MG63 (cell line): ENCODE measurements at places on chromosomes 5 and 9.

DNA sequence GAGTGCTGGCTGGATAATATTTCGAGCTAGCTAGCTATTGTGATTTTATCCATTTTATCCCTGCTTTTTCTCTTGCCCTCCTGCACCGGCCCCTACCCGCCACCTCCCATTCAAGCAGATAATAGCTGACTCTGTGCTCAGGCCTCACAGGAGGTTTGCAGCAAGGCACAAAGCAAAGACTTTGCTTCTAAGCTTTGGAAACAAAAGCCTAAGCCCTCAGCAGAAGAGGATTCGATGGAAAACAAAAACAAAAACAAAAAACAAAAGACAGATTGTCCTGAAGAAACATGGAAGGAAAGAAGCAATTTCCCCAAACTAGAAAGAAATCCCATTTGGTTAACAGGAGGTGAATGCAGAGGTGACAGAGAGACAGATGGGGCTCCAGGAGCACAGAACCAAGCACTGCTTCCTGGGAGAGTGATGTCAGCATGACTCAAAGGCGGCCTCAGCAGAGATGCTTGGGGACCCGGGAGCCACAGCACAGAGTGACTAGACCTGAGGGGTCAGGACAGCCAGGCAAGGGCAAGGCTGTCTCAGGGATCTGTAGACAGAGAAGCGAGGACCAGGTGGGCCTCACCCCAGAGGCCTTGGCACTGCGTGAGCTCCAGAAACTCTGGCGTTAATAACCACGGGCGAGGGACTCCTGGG, 28.4 kb downstream of the MTX3 start:
- peak; percentile 24 for DNase-seq

DNA sequence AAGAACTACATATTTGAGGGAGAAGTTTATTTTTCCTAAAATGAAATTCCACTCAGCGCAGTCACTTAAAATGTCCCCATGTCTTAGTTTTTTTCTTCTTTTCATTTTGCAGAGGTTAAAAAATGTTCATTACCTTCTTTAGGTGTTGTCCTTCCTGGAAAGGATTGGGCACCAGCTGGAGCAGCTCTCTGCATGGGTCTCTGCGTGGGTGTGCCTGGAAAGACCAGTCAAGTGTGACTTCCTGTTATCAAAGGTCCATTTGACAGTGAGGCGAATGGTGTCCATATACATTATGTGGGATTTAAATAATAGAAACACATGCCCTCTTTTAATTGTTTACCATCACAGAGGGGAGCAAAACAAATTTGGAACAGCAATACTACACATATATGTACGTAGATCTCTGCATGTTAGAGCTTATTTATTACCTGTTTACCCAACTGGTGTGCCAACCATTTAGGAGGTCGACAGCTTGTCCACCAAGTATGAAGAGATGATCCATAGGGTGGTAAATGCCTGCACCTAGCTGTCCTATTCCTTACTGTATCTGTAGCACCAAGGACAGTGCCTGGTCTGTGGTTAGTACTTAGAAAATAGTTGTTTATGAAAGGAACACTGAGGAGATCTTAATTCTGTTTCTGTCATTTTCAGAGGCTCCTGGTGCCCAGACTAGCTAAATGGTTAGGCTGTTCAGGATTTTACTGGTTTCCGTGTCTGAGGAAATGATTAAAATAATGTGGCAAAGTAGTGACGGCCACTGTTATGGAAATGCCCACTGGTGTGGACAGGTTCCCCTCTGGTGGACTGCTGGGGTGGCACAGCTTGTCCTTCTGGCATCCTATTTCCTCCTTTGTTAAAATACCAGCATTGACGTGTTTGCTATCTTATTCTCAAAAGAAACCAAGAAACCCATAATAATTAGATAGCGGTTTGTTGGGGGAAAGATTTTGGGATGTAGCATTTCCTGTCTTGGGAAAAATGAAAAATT, 200.4 kb downstream of the MAST4 start:
- DNase-seq, result peak; percentile 7

- DNase-seq, result no peak
Measured at GRCh38 chr9:95089257-95090022, 228.1 kb downstream of the FANCC start.

DNA sequence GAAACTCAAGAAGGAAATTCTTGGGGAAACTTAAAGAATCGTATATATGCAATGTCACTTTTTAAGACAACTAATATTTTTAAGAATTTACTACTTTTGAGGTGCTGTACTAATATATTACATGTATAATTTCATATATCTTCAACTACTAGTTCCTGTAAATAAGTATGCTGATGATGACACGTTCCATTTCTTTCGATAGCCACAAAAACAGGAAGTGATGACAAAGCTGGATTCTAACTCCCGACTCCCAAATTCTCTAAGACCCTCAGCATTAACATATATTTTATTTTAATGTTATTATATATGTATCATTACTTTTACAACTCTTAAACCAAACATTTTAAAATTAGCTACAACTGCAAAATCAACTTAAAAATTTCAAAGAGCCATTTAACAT, 74.8 kb downstream of the STK32A start:
- no peak for DNase-seq

- no peak for DNase-seq
Measured at GRCh38 chr5:7271435-7272084, 124.4 kb upstream of the ADCY2 start.

GRCh38 chr5:150181766-150182545, 7.9 kb upstream of the SLC6A7 start:
- DNase-seq, result no peak

DNA sequence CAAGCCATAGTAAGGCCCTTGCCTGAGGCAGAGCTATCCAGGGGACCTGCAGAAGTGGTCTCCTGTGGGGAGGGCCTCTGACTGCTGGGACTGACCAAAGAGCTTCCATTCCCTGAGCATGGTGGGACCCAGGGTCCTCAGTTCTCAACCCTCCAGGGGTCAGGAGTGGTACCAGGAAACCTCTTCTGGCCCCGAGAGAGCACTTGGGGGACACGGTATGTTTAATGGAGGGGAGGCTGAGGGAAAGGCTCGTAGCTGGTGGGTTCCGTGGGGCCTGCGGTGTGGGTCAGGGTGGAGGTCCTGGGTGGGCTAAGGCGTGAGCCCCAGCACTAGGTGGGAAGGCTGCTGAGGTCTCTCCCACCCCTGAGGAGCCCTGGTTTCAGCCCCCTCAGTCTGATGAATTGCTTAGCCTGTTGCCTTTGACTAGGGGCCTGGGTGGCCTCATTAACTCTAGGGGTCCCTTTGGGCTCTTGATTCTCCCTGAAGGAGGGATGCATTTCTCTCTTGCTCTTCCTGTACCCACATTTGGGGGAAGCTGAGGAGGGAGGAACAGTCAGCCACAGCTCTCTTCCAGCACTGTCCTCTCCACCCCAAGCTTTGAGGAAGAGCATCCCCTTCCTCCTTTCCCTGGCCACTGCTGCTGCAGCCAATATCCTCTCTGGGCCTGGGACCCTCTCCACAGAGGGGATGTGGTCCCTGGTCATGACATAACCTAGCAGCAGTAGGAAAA, 34.0 kb downstream of the CSF1R start:
- DNase-seq, result no peak

- no peak for DNase-seq
Measured at GRCh38 chr5:61766141-61766540, 434.1 kb downstream of the ZSWIM6 start.

DNA sequence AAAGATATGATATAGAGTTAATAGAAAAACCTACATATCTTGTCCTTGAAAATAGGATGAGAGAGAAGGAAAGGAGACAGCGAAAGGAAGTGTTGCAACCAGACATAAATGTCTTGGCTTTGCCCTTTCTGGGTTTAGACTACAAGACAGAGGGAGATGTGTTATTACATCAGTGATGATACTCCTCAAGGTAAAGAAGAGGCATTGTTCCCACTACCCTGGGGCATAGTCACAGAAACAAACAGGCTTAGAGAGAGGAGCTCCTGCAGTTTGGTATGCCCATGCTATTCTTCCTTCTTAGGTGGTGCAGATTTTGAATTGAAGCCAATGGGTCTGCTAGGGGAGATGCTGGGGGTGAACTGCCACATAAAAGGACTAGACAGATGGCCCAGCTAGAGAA, 166.8 kb upstream of the RFX3 start:
- DNase-seq, result no peak

DNA sequence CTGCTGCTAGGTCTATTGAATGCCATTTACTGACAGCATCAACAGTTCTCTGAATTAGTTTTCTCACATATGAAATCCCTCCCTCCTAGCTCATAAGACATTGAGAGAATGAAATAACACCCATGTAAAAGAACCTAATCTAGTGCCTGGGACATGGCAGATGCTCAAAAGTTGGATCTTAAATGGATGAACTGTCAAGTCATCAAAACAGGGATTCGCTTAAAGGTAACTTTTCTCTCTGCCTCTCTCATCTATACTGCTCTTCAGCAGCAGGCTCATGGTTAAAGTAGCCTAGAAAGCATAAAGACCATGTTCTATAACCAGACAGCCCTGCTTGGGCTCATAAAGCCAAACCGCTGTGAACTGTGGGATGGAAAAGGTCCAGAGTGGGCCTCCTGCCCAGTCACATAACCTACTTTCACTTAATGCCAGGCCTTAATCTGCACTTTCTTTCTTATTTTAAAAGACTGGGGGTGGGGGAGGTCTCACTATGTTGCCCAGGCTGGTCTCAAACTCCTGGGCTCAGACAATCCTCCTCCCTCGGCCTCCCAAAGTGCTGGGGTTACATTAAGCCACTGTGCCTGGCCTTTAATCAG, 3.7 kb downstream of the TMEM245 start:
- peak; percentile 49 for DNase-seq

DNA sequence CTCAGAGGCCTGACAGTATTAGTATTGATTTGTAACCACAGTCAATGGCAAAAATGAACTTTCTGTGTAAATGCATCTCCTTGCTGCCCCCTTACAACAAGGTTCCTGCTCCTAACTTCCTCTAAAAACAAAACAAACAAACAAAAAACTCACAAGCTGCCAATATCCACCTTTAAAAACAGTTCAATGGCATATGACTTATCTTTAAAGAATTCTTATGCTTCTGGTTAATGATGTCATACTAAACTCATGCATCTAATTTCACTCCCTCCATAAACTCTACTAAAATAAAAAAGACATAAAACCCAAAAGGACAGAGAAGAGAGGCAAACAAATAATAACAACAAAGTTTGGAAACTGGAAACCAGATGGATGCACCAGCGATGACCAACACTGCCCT, 9.0 kb upstream of the OR1N1 start:
- no peak for DNase-seq

- no peak for DNase-seq
Measured at GRCh38 chr5:42520203-42520602, 97.0 kb downstream of the GHR start.

- DNase-seq, result no peak
Measured at GRCh38 chr5:32865475-32865874, 154.4 kb downstream of the NPR3 start.

GRCh38 chr5:84682531-84682930, 297.9 kb upstream of the EDIL3 start:
- DNase-seq, result no peak
